ENCODE measurements at places on chromosomes 13 and 19. TPM values are rescaled to one million over a fixed set of nuclear protein-coding genes. Genes with fewer than 3 reads are reported as not detected.

The LHB gene
- total RNA-seq: not detected

The PCDH20 gene
- not detected for total RNA-seq

The ZNF486 gene
- 9.1 TPM for total RNA-seq

The OXGR1 gene
- total RNA-seq: not detected

The ZNF492 gene
- total RNA-seq: 0.22 TPM

The IRGC gene
- total RNA-seq: not detected

The KASH5 gene
- not detected for total RNA-seq

The LYPD3 gene
- total RNA-seq: 0.22 TPM

The TARM1 gene
- total RNA-seq: not detected

The KMT2B gene
- 3.1 TPM for total RNA-seq

Measured in lung microvascular endothelial cell (primary cell).